Sigmoid colon (tissue), 7 donors: ENCODE measurements at places on chromosomes 4 and X. TPM values are rescaled to one million over a fixed set of nuclear protein-coding genes. Genes with fewer than 3 reads are reported as not detected.

The GAGE12J gene
- not detected for polyA plus RNA-seq

The COL4A6 gene
- polyA plus RNA-seq, result 0.31 TPM

The TMPRSS11E gene
- polyA plus RNA-seq, result not detected

The GALNTL6 gene
- polyA plus RNA-seq, result 0.60 TPM

The MEPE gene
- not detected for polyA plus RNA-seq

The GLRA2 gene
- not detected for polyA plus RNA-seq

The F11 gene
- polyA plus RNA-seq, result 0.54 TPM

The TRAM1L1 gene
- 0.46 TPM for polyA plus RNA-seq

The SLC25A43 gene
- polyA plus RNA-seq, result 16.2 TPM

The GNRHR gene
- not detected for polyA plus RNA-seq

The KCNIP4 gene
- not detected for polyA plus RNA-seq

The WNK3 gene
- polyA plus RNA-seq, result not detected

The EDA gene
- 1.2 TPM for polyA plus RNA-seq

The ATP2B3 gene
- not detected for polyA plus RNA-seq

The EDA2R gene
- polyA plus RNA-seq, result not detected

The SFRP2 gene
- 30.6 TPM for polyA plus RNA-seq

The IL13RA2 gene
- not detected for polyA plus RNA-seq

The KIAA1210 gene
- polyA plus RNA-seq, result not detected

The RNF128 gene
- 4.8 TPM for polyA plus RNA-seq

The CHRDL1 gene
- polyA plus RNA-seq, result 3.9 TPM

The GPR82 gene
- polyA plus RNA-seq, result 2.1 TPM

The NAP1L2 gene
- 1.1 TPM for polyA plus RNA-seq

The GAK gene
- polyA plus RNA-seq, result 150 TPM

The PASD1 gene
- polyA plus RNA-seq, result not detected

The SLC4A4 gene
- polyA plus RNA-seq, result 21.3 TPM

The NALF2 gene
- under 0.01 TPM for polyA plus RNA-seq

The THAP9 gene
- polyA plus RNA-seq, result 0.60 TPM

The BMPR1B gene
- not detected for polyA plus RNA-seq

The CT45A3 gene
- not detected for polyA plus RNA-seq

The ATP8A1 gene
- polyA plus RNA-seq, result 2.5 TPM

The CDS1 gene
- polyA plus RNA-seq, result 6.9 TPM

The FGD1 gene
- polyA plus RNA-seq, result 0.69 TPM

The IL15 gene
- 13.2 TPM for polyA plus RNA-seq

The CCKAR gene
- polyA plus RNA-seq, result 0.60 TPM

The DCHS2 gene
- polyA plus RNA-seq, result under 0.01 TPM

The PQBP1 gene
- polyA plus RNA-seq, result 80.8 TPM

The KCTD8 gene
- not detected for polyA plus RNA-seq

The TMEM255A gene
- 4.2 TPM for polyA plus RNA-seq

The PITX2 gene
- polyA plus RNA-seq, result 1.2 TPM

The DMRTC1 gene
- polyA plus RNA-seq, result not detected

The PABPC1L2A gene
- not detected for polyA plus RNA-seq

The KDR gene
- 0.69 TPM for polyA plus RNA-seq

The RAI2 gene
- 10.2 TPM for polyA plus RNA-seq

The SPACA5 gene
- not detected for polyA plus RNA-seq

The NDST3 gene
- not detected for polyA plus RNA-seq

The RENBP gene
- 15.1 TPM for polyA plus RNA-seq

The PCYT1B gene
- 0.55 TPM for polyA plus RNA-seq

The MAGEB10 gene
- polyA plus RNA-seq, result not detected

The WDR17 gene
- not detected for polyA plus RNA-seq

The USP17L18 gene
- polyA plus RNA-seq, result not detected

The ATOH1 gene
- polyA plus RNA-seq, result 24.0 TPM

The CXCL11 gene
- 22.0 TPM for polyA plus RNA-seq

The SMIM10L2A gene
- polyA plus RNA-seq, result not detected

The CSAG2 gene
- polyA plus RNA-seq, result not detected

The RHOXF1 gene
- polyA plus RNA-seq, result not detected

The C4orf54 gene
- polyA plus RNA-seq, result not detected

The MUC7 gene
- not detected for polyA plus RNA-seq

The FAM3A gene
- 64.9 TPM for polyA plus RNA-seq

The LDOC1 gene
- polyA plus RNA-seq, result 6.4 TPM
